ENCODE measurements at places on chromosomes 3 and 15.

DNA sequence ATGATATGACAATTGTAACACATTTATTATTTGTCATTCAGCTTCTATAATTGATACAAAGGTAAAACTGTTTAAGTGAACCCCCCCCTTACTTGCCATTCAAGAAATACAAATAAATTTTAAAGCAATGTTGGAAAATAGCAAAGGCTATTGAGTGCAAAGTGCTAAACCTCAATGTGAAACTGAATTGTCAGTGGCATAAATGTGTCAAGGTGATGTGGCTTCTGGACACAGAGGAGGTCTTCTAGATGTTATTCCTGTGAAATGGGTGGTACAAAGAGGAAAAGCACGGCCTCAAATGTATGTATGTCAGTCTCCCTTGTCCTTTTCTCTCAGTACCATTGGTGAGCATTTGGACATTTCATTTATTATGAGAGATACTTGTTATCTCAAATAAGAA lies 149.4 kb downstream of the MCTP2 start:
- no peak for DNase-seq

GRCh38 chr3:31465999-31466398 lies 66.7 kb upstream of the STT3B start:
- DNase-seq: no peak

DNA sequence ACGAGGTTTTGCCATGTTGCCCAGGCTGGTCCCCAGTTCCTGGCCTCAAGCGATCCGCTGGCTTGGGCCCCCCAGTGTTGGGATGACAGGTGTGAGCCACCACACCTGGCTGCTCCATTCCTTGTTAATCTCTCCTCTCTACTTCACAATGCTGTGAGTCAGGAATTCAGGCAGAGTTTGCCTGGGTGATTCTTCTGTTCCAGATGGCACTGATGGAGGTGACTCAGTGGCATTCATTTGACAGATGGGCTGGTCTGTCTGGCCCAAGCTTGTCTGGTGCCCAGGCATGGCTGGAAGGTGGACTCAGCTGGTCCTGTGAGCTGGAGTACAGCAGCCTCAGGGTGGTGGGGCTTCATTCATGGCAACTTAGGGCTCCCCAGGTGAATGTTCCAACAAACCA lies 43.2 kb downstream of the SLC6A20 start:
- DNase-seq: no peak

GRCh38 chr3:20760981-20761380 lies 575.0 kb upstream of the SGO1 start:
- DNase-seq: no peak

GRCh38 chr15:51647128-51647562 lies 24.6 kb upstream of the DMXL2 start:
- no peak for DNase-seq

DNA sequence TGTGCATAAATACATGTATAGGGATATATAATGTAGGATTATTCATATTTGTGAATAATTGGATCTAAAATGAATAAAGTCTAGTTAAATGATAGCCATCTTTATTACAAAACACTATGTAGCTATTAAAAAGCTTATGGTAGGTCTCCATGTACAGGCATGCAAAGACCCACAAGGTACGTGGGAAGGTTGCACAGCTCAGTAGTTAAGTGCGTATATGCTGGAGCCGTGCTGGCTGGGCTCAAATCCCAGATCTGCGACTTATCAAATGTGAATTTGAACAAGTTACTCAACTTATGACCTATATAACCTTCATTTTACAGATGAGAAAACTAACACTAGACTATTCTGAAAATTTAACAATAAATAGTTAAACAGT lies 100.6 kb downstream of the MYH15 start:
- DNase-seq: no peak

- DNase-seq: no peak
These were observed 11.9 kb downstream of the RBPMS2 start for GRCh38 chr15:64763462-64763861.

DNA sequence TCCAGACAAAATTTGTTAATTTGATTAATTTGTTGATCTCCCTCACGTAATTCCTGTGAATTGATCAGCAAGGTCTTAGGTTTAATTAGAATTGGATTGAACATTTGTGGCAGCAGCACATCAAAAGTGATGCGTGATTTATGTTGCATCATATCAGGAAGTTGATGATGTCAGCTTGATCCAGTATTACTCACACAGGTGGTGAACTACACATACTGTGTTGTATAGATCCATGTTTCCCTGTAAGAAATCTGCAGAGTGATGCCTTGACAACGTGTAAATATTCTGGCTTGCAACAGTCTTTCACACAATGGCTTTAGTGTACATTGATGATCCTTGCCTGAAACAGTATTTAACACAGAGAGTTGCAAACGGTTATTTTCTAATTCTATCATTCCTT lies 200.4 kb downstream of the ADAMTSL3 start:
- DNase-seq: no peak

GRCh38 chr3:5002174-5002870 lies 23.1 kb downstream of the BHLHE40 start:
- DNase-seq: peak; percentile 50

- DNase-seq: no peak
These were observed 43.4 kb downstream of the MUC20 start for GRCh38 chr3:195763843-195764825.

- no peak for DNase-seq
These were observed 343.4 kb downstream of the TBC1D5 start for GRCh38 chr3:17398959-17399551.

GRCh38 chr15:95105229-95105628 lies 873.9 kb downstream of the MCTP2 start:
- no peak for DNase-seq

GRCh38 chr3:13017361-13018042 lies 55.7 kb downstream of the IQSEC1 start:
- no peak for DNase-seq

- no peak for DNase-seq
These were observed 30.3 kb downstream of the TCF12 start for GRCh38 chr15:56948764-56949101.

DNA sequence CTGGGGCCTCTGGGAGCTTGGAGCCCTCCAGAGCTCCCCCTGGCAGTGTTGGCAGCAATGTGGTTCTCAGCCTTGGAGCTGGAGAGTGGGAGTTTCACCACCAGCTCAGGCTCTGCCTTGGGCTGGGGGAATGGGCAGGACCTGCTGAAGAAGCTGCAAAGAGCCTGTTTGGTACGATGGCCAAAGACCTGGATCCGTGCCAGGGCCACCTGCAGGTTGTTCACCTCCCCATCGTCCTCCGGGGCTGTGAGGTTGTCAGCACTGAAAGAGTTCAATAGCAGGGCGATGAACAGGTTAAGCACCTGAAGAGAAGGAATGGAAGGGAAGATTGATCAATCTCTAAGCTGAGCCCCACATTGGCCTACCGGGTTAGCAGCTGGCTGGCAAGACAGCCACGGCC lies 77.3 kb upstream of the SCN5A start:
- DNase-seq: no peak

GRCh38 chr3:140699516-140700231 lies 21.8 kb downstream of the TRIM42 start:
- no peak for DNase-seq

Measured in activated naive CD4-positive, alpha-beta T cell treated with anti-CD3 and anti-CD28 coated beads, Interleukin-2, amount 10 ng/mL, durations not matched to agents 7 days and 5 days (primary cell).